PC-9 (cell line): ENCODE measurements at places on chromosomes 13 and 19. TPM values are rescaled to one million over a fixed set of nuclear protein-coding genes. Genes with fewer than 3 reads are reported as not detected.

GRCh38 chr13:110152351-110152750, 154.6 kb downstream of the COL4A1 start:
- H3K4me3 ChIP-seq: no peak overlapping the region
- no peaks in the 10 kb centered on the region for H3K27me3 ChIP-seq
- no peak for DNase-seq
- H3K4me1 ChIP-seq: peaks cover under 1% of the 10 kb centered on the region; the same call in 1 of the 2 replicates
- no peak overlapping the region for H3K27ac ChIP-seq

DNA sequence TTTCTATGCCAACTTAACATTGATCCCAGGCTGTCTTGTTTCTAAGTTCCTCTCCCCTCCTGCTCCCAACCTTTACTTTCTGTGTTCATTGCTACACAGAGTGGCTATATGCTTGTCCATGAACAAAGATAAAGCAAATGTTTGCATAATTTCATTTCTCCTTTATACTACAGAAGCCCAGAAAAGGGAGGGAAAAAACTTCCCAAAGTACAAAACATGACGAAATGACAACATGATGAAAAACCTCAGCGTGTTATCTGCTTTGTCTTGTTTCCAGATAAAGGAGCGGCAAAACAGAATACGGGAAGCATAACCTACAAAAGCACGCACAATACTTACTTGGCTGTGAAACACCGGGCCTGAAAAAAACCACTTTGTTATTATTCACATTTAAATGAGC, 336.8 kb downstream of the DNAJC15 start:
- DNase-seq: no peak
- no peak overlapping the region for H3K4me3 ChIP-seq
- no peaks in the 10 kb centered on the region for H3K27me3 ChIP-seq

- H3K27ac ChIP-seq: no peak within 1 kb of the TSS
- no peak for DNase-seq
Observed at GRCh38 chr19:7515645-7516151, at the start of gene ZNF358. Gene ZNF358, plus strand, starts transcription at chr19:7516103. Its CDS starts 3,140 bp downstream, at chr19:7519243.

GRCh38 chr19:49468199-49468598, 5.8 kb upstream of the FLT3LG start:
- no peak overlapping the region for H3K27ac ChIP-seq
- no peaks in the 10 kb centered on the region for H3K36me3 ChIP-seq
- H3K4me3 ChIP-seq: no peak overlapping the region
- H3K27me3 ChIP-seq: no peaks in the 10 kb centered on the region
- DNase-seq: no peak

- H3K36me3 ChIP-seq: no peaks in the 10 kb centered on the region
- H3K27me3 ChIP-seq: no peaks in the 10 kb centered on the region
- DNase-seq: peak; percentile 72
- peaks cover 58% of the 10 kb centered on the region for H3K4me1 ChIP-seq
Observed at GRCh38 chr13:98977568-98978265, at the start of gene DOCK9. Gene DOCK9, minus strand, starts transcription at chr13:98978064. Its CDS starts 155 bp downstream, at chr13:98977909.

DNA sequence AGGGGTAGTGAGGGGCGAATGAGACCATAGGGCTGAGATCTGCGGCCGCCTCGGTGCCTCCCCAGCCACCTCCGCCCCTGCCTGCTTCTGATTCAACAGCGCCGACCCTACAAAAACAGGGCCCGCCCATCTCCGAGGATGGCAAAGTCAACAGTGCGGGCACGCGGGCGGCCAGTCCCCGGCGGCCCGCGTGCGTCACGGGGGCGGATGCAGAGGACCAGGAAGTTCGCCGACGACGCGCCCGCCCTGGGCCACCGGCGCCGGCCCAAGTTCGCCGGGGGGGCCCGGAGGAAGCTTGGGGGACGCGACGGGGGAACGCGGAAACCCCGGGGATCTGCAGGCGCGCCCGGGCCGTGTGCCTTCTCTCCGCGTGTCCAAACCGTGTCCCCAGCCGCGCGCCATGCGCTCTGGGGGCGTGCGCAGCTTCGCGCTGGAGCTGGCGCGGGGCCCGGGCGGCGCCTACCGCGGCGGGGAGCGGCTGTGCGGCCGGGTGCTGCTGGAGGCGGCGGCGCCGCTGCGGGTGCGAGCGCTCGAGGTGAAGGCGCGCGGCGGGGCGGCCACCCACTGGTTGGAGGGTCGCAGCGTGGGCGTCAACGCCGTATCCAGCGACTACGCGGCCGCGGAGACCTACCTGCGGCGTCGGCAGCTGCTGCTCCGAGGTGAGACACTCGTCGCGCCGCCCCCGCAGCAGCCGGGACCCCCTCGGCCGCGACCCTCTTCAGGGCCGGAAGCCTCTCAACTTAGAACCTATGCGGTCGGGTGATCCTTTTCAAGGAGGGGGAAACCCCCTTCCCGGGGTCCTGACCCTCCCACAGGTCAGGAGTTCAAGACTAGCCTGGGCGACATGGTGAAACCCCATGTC, 6.8 kb upstream of the ARRDC2 start:
- no peaks in the 10 kb centered on the region for H3K27me3 ChIP-seq
- H3K27ac ChIP-seq: peak overlapping the region; percentile 75
- peak; percentile 85 for DNase-seq
- H3K4me1 ChIP-seq: peaks cover 38% of the 10 kb centered on the region
- peak overlapping the region; percentile 99 for H3K4me3 ChIP-seq
- H3K36me3 ChIP-seq: no peaks in the 10 kb centered on the region

DNA sequence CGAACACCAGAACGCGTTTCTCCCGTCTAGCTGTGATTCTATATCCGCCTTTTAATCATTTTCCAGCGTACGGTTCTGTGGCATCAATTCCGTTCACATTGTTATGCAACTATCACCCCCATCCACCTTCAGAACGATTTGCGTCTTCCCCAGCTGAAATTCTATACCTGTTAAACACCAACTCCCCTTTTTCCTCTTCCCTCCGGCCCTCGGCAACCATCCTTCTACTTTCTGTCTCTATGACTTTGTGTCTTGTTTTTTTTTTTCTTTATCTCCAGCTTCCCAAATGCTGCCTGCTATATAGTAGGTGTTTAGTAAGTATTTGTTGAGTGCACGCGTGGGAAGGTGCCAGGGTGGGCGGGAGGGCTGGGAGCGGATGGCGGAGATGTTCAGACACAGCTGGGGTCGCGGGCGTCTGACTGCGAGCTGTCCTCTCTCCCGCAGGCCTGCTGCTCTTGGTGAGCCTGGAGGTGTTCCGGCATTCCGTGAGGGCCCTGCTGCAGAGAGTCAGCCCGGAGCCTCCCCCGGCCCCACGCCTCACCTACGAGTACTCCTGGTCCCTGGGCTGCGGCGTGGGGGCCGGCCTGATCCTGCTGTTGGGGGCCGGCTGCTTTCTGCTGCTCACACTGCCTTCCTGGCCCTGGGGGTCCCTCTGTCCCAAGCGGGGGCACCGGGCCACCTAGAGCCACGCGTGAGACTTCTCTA, 20.2 kb downstream of the CACNG6 start:
- no peak overlapping the region for H3K4me3 ChIP-seq
- peaks cover 37% of the 10 kb centered on the region for H3K4me1 ChIP-seq
- no peaks in the 10 kb centered on the region for H3K27me3 ChIP-seq
- no peaks in the 10 kb centered on the region for H3K36me3 ChIP-seq

GRCh38 chr13:71087006-71087405, 780.0 kb downstream of the DACH1 start:
- no peak for DNase-seq
- no peaks in the 10 kb centered on the region for H3K36me3 ChIP-seq
- H3K27ac ChIP-seq: no peak overlapping the region
- H3K4me1 ChIP-seq: no peaks in the 10 kb centered on the region
- H3K27me3 ChIP-seq: no peaks in the 10 kb centered on the region

GRCh38 chr13:93758575-93758974, 532.0 kb downstream of the GPC6 start:
- H3K4me1 ChIP-seq: no peaks in the 10 kb centered on the region
- H3K36me3 ChIP-seq: no peaks in the 10 kb centered on the region
- H3K4me3 ChIP-seq: no peak overlapping the region
- H3K27ac ChIP-seq: no peak overlapping the region

Gene PLEKHA4
- total RNA-seq: 0.79 and 1.8 TPM in 2 replicates

Gene APOC4
- not detected in 2 replicates for total RNA-seq

DNA sequence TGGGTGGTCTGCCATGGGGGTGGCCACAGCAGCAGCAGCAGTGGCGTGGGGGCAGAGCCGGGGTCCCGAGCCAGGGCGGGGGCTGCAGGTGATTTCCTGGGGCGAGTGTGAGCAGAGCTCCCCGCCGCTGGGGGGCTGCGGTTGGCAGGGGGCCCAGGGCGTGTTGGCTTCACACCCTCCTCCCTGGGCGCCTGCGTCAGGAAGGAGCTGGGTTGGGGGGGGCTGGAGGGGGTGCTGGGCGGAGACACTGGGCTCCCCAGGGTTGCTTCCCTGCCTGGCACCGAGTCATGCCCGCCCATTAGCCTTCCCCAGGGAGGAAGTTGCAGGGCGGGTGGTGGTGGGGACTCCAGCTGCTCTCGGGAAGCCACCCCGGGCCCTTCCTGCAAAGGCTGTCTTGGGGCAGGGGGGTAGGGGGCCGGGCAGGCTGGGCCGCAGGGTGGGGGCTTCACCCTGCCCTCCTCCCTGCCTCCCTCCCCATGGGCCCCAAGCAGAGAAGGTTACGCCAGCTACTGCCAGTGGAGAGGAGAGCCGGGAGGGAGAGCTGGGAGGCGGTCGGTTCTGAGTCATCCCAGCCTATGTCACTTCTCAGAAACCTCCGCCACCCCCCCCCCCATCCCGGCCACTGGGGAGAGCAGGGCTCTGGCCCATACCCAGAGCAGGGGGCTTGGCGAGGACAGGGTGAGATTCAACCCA, 4.6 kb downstream of the MIDN start:
- peak; percentile 88 for DNase-seq
- peak overlapping the region; percentile 71; the same call in 1 of the 2 replicates for H3K4me3 ChIP-seq
- H3K36me3 ChIP-seq: peaks cover 3% of the 10 kb centered on the region; the same call in 1 of the 2 replicates

DNA sequence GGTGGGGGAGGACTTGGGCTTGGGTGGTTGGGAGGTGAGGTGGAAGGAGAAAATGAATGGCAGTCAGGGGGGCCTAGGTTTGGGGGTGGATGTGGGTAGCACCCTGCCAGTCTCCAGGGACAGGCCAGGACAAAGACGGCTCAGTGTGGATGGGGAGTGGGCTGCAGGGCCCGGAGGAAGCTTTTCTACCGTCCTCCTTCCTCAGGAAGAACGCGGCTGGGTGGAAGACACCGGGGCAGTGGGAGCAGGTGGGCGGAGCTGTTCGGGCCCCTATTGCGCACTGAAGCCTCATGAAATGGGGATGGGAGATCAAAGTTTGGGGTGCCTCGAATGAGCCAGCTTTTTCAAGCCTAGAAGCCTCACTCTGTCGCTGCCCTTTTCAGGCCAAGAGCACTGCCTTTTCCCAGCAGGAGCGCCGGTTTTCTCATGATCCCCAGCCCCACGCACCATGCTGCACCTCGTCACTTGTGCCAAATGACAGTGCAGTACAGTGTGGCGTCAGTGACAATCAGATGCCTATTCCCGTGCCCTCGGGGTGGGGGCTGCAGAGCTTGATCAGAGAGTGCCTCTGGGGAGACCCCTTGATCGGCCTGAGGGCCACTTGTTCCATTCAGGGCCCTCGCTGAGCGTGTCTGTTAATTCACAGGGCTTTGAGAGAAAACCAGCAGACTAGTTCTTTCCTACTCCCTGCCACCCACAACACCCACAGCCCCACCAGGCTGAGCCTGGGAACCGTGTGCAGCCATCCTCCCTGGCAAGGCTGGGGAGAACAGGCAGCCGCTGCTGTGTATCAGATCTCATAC, 1.5 kb downstream of the CALM3 start:
- no peak for DNase-seq
- H3K27me3 ChIP-seq: no peaks in the 10 kb centered on the region
- peaks cover 12% of the 10 kb centered on the region; the same call in 1 of the 2 replicates for H3K4me1 ChIP-seq
- H3K4me3 ChIP-seq: peak overlapping the region; percentile 100
- peaks cover 7% of the 10 kb centered on the region; the same call in 1 of the 2 replicates for H3K36me3 ChIP-seq

Gene ZNF497
- total RNA-seq: 7.2 and 8.6 TPM in 2 replicates
